Activated naive CD4-positive, alpha-beta T cell (primary cell): ENCODE measurements at places on chromosomes 11 and 22.

DNA sequence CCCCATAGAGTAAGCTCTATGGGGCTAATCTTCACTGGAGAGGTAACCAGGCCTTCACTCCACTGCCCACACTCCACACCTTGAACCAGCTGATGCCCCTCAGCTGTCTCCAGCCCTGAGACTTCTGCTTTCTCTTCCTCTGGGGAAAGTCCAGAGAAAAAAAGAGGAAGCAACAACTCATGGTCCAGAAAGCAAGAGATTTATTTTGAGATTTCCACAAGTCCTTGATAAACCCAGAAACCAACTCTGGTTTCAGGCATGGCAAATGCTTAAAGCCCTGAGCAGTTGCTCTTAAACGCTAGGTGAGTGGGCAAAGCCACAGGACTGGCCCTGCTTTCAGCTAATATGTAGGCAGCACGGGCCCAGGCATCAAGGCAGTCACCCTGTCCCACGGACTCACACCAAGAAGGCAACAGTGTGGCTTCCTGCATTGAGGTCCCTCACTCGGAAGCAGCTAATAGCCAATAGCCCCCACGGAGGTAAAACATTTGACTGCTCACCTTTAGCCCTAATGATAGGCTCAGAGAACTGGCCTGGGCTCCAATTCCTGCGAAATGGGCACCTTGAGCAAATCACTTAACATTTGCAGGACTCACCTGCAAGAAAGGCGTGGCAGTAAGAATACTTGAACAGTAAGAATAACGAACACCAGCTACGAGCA lies 4.3 kb downstream of the CYB561A3 start:
- no peak for DNase-seq

- DNase-seq: no peak
These were observed 9.5 kb downstream of the SDF2L1 start for GRCh38 chr22:21651521-21652009.

DNA sequence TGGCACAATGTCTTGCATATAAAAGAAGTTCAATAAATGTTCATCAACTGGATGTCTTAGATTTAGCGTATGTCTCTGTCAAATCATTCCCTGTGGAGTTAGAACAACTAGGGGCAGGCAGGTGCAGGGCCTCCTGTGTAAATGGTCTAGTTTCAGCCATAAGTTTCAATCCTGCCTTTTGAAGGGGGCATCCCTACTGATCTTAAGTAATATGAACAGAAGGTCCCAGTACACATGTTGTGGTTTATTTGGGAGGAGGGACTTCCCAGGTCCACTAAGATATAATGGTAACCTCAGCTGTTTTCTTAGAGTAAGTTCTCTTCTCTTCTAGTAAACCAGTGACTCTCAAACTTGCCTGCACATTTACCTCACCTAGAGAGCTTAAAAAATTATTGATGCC lies 19.8 kb downstream of the TTC12 start:
- DNase-seq: no peak

- no peak for DNase-seq
These were observed 32.5 kb upstream of the GRAMD4 start for GRCh38 chr22:46587492-46588278.

GRCh38 chr11:115215694-115216617 lies 288.3 kb downstream of the CADM1 start:
- no peak for DNase-seq

- DNase-seq: peak; percentile 27
These were observed 1.5 kb downstream of the TCIRG1 start for GRCh38 chr11:68040101-68040956.

GRCh38 chr11:88345408-88345807 lies 7.9 kb upstream of the CTSC start:
- DNase-seq: no peak

GRCh38 chr22:28125799-28126198 lies 206.7 kb upstream of the PITPNB start:
- DNase-seq: no peak

GRCh38 chr11:108654994-108655631 lies 9.8 kb upstream of the DDX10 start:
- DNase-seq: no peak

DNA sequence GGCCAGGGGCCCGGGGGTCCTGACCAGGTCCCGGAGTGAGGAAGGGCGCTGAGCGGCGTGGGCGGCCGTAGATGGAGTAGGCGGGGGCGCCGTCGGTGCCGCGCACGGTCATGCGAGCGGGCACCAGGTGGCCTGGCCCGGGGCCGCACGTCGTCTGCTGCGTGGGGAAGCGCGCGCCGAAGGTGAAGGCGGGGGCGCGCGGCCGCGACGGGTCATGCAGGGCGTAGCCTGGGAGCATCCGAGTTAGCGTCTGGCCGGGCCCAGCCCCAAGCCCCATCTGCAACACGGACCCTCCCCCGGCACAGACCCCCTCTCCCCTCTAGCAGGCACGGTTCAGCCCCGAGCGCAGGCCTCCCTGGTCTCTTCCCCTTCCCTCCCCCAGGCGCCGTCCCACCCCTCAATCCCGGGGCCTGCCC lies 1.7 kb upstream of the TYMP start:
- DNase-seq: no peak

DNA sequence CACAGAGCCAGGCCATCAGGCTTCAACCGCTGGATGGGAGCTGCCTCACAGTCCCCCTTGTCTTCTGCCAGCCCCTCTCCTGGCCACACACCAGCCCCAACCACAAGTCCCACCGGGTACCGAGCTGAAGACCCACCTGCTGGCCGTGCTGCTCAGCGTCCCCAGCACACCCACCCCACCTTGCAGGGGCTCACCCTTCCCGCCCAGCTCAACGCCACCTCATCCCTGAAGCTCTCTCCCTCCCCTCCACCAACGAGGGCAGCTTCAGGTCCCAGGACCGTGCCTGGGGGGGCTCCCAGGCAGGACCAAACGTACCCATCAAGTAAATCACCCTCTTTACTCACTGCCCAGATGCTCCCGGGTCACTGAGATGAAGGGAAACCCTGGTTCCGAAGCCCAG lies 141.0 kb downstream of the CRYBB2 start:
- no peak for DNase-seq

DNA sequence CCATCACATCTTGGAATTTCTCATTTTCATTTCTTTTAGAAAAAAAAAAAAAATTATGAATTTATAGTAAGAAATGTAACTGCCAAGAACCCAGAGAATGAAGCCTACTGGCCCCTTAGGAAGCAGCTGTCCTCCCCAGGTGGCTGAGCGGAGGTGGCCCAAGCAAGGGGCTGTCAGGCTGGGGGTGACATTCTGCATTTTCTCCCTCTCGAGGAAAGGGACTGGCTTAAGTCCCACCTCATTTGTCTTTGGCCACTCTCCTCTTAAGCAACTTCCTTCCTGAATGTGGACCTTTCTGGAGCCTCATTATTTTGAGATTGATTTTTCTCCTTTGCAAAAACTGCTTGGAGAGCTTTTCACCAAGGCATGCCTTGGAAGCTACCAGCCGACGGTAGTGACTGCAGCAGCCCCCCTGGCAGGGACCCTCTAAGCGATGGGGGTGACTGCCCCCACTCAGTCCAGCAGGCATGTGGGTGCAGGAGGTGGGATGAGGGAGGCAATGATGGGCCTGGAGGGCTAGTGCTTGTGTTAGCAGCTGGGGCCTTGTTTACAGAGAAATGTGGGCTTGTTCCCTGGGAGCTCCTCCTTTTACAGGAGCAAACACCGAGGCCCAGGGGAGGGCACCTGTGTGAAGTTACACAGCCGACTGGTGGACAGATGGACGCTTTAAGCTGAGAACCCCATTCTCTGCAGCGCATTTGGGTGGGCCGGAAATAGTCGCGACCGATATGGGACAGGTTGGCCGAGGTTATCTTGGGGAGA lies 111.7 kb downstream of the MORC2 start:
- DNase-seq: no peak

DNA sequence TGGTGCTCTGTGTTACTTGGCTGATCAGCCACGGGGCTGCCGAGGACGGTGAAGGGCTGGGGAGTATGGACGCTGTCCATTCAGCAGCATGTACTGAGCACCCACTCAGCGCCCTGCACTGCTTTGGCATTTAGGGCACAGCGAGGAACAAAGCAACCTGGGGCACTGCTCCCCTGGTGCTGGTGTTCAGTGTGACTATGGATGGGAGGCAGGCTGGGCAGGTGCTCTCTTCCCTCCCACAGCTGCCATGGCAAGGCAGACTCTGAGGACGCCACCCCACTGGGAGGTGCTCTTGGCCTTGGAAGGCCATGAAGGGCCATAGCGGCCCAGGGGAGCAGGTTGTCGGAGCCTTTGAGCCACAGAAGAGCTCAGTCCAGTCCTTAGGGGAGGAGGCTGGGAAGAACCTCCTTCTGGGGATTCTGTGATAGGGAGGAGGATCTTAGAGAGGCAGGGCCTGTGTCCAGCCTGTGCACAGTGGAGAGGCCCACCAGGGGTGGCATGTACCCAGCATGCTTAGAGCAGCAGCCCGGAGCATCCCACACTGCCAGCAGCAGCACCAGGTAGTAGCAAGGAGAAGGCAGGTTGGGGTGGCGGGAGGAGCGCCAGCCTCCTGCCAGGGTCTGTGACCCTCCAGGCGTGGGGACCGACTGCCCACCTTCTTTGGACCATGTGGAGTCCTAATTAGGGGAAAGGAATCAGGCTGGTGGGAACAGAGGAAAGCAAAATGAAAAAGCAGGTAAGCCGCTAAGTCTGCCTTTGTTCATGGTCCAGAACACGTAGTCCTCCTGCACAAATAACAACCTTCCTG lies 141.8 kb downstream of the MPPED1 start:
- DNase-seq: no peak

DNA sequence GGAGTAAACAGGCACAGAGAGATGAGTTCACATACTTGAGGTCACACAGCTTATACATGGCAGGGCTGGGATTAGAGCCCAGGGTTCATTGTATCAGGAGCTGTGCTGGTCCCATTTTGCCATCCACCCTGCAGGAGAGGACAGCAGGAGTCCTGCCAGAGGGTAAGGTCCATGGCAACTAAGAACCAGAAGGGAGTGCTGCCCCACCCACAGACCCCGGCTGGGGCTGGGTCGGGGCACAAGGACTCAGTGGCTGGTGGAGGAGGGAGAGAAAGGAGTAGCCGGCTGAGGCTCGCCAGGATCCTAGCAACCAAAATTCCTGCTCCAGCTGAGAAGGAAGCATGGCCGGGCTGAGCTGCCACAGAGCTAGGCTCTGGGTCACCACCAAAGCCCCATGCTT lies 25.9 kb upstream of the TP53I11 start:
- no peak for DNase-seq

DNA sequence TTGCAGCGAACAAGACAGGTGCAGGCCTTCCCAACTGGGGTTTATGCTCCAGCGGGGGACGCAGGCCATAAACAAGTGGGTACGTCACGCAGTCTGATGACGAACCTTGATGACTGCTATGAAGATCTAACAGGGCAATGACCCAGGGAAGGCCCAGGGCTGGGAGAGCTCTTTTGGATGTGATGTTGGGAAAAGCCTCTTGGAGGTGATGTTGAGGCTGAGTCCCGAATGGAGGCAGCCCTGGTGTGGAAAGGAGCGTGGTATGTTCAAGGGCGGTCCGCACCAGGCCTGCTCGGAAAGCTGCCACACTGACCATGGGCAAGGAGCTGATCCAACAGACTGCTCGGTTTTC lies 5.8 kb downstream of the FADS2 start:
- no peak for DNase-seq

- DNase-seq: no peak
These were observed 112.1 kb upstream of the SPON1 start for GRCh38 chr11:13850231-13851005.

- no peak for DNase-seq
These were observed 1447.7 kb downstream of the TBC1D22A start for GRCh38 chr22:48210198-48210580.

DNA sequence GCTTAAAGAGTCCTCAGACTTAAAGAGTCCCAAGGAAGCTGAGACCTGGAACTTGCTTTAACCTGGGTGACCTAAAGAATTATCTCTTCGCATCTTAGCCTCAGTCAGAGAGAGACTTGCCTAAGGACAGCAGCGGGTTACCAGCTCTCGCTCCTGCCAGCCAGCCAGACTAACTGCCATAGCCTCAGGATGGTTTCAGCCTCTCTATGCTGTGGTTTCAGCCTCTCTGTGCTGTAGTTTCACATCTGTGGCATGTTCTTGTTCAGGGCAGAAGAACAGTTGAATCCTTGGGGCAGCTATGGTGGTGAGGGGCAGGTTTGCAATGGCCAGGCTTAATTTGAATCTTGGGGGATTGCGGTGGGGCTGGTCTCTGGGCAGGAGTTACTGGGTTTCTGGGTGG lies 2.3 kb downstream of the FRMD8 start:
- DNase-seq: no peak

- no peak for DNase-seq
These were observed 14.0 kb downstream of the PANX1 start for GRCh38 chr11:94142308-94143281.

GRCh38 chr11:9613830-9614762 lies 40.6 kb downstream of the WEE1 start:
- DNase-seq: peak; percentile 82

DNA sequence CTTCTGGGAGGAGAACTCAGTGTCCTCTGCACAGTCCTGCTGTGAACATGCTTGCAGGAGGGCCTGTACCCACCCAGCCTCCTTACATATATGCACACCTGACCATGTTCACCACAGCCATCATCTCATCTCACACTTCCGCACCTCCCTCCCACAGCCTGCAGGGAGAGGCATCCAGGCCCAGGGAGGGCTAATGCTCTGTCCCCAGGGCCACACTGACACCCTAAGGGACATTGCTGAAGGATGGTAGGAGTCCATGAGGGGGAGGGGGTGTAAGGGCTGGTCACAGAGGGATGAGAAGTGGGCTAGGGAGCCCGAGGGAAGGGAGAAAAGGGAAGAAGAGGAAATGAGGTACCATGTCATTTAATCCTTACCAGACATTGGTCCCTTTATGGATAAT lies 4.4 kb upstream of the KCNC1 start:
- DNase-seq: no peak

DNA sequence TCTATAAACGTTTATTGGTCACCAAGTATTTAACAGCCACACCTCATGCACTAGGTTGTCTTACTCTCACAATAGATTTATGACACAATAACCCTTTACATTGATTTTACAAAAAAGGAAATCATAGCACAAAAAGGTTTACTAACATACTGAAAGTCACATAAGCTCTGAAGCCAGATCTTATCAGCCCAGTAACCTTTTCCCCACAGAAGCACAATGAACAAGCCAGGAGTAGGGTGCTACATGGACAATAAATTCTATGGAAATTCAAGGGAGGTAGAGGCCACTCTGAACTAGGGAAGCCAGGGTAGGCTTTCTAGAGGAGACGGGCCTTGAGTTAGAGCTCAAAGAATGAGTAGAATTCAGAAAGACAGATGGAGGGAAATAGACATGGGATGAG lies 633.5 kb upstream of the CADM1 start:
- no peak for DNase-seq

- DNase-seq: no peak
These were observed 3.3 kb downstream of the A4GALT start for GRCh38 chr22:42717197-42717928.

DNA sequence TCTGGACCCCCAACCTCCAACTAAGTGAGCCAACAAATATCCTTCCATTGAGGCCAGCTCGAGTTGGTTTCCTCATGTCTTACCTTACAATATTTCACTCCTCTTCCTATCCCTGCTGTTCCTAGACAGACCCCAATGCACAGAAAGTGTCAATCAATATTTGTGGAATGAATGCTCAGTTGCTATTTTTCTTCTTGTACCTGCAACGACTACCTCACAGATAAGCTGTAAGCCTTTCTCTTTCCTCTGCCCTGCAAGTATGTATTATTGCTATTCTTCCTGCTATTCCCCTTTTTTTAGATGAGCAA lies 26.8 kb upstream of the CREB3L1 start:
- DNase-seq: no peak
